ENCODE measurements at places on chromosomes 1 and 21. TPM values are rescaled to one million over a fixed set of nuclear protein-coding genes. Genes with fewer than 3 reads are reported as not detected.

Gene SPOCD1
- polyA plus RNA-seq: 5.5 TPM

Gene SRGAP2
- polyA plus RNA-seq: 16.5 TPM

Gene OR2AK2
- not detected for polyA plus RNA-seq

Gene ASTN1
- polyA plus RNA-seq: not detected

DNA sequence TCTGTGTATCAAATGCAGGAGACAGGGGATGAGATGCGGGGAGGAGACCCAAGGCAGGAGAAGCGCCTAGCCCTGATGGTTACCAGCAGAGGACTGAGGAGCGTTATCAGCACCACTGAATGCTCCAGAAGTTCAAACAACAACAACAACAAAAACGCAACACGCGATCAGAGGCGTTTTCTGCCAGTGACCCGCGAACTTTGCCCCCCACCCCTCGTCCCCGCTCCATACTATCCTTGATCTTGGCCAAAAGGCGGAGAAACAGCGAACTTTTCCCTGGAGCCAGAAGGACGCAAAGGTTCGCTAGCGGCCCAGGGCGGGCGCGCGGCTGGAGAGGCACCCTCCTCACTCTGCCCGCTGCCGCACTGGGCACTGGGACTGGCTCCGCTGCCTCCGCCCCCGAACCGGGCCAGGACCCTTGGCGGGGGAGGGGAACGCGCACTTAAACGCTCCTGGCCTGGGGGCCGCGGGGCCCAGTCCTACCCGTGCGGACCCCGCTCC, 699 bp downstream of the ECHDC2 start:
- DNase-seq: no peak

- no peak for DNase-seq
Measured at GRCh38 chr21:34905218-34905537, 143.9 kb downstream of the RUNX1 start.

Gene ST6GALNAC5
- polyA plus RNA-seq: not detected

- no peak for DNase-seq
Measured at GRCh38 chr1:19391596-19391981, 79.5 kb downstream of the SLC66A1 start.

GRCh38 chr1:173175514-173176145, 31.5 kb downstream of the TNFSF4 start:
- DNase-seq: no peak

Gene MYBPH
- polyA plus RNA-seq: not detected

DNA sequence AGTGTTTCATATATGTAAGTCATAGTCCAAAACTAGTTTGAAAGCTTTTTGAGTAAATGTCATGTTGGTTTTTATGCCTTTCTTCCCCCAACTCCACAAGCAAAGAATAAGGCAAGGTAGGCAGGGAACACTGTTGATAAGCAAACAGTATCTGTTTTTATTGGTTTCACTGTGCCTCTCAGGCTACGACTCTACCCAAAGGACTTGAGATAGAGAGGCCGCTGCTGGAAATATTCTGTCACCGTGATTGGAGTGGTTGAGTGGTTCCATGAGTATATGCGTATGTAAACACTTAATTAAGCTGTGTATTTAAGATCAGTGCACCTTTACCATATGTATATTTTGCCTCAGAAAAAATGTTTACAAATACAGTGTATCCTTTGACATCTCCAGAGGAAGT, 138.1 kb upstream of the KIF26B start:
- DNase-seq: no peak

GRCh38 chr1:47578026-47578720, 140.3 kb downstream of the FOXD2 start:
- no peak for DNase-seq

Gene RAP1GAP
- 5.4 TPM for polyA plus RNA-seq

Gene EIF2D
- polyA plus RNA-seq: 32.5 TPM

GRCh38 chr1:187076922-187077321, 248.2 kb downstream of the PLA2G4A start:
- DNase-seq: no peak

Gene FAM89A
- 13.3 TPM for polyA plus RNA-seq

Gene ICOSLG
- polyA plus RNA-seq: 0.79 TPM

DNA sequence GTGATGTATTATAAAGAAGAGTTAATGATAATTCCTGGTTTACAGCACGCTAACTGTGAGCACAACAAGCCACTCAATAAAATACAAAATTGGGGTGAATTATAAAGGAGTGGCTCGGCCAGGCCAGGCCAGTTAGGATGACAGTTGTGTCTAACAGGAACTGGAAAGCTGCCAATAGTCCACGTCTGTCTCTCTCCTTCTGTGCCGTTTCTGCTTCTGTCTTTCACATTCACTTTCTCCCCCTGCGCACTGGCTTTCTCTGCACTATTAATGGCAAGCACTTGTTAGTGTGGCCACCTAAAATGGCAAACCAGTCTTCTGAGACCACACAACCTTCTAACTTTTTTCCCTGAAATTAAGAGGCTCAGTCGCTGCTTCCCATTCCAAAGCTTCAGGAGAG, 394.3 kb downstream of the NTNG1 start:
- DNase-seq: no peak

- DNase-seq: no peak
Measured at GRCh38 chr21:38984568-38984967, 178.8 kb downstream of the ETS2 start.

DNA sequence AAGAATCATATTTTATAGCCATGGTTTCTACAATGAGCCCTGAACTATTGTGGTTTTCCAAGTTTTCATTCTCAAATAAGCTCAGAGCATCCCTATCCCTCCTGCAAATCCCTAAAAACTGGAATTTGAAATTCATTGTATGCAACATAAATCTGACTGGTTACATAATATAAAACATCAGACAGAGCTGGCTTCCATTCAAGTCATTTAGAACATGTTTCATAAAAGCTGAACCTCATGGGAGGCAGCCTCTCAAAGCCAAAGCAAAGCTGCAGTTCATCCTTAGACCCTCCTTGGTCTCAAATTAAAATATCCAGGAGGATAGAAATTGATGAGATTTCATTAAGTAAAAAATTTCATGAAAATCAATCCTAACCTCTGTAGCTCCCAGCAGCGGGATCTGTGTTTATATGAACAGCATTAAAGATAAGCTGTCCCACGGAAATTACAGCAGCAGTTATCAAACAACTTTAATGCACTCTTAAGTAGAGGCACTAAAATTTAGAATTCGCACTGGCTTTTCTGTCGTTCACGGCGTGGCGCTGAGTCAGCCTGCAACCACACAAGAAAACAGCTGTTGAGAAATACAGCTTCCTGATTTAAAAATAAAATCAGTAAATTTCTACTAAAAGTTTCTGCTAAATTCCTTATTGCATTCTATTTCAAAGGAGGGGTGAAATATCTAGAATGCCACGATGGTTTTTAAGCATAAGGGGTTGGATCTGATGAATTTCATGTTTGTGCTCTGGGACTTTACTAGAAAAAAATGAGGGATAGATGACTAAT, 99.9 kb upstream of the TIAM1 start:
- no peak for DNase-seq

Gene BRDT
- polyA plus RNA-seq: not detected

Gene DMBX1
- 1.7 TPM for polyA plus RNA-seq

GRCh38 chr1:21879928-21880618, 57.0 kb downstream of the HSPG2 start:
- no peak for DNase-seq

DNA sequence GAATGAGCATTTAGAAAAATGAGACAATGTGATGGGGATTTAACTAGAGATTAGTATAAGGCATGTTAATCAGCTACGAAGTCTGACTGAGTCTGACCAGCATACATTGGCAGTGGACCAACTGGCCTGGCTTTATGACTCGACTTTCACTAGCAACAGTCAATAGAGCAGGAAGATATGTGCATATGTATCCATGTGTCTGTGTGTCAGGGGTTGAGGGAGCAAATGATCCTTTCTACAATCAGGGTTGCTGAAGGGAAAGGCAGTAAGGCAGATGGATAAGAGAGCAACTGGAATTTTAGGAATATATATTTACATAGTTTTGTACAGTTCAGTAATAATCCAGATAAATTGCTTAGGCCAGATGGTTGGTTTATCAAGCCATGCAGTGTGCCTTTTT, 645.6 kb downstream of the PLA2G4A start:
- no peak for DNase-seq

- DNase-seq: no peak
Measured at GRCh38 chr1:113531321-113531720, 141.0 kb downstream of the MAGI3 start.

Data from A549 (cell line).